Fibroblast of gingiva (primary cell): ENCODE measurements at places on chromosomes 12 and 14.
A peak's percentile ranks its signal among the peaks of the same experiment; 100 is the strongest.

DNA sequence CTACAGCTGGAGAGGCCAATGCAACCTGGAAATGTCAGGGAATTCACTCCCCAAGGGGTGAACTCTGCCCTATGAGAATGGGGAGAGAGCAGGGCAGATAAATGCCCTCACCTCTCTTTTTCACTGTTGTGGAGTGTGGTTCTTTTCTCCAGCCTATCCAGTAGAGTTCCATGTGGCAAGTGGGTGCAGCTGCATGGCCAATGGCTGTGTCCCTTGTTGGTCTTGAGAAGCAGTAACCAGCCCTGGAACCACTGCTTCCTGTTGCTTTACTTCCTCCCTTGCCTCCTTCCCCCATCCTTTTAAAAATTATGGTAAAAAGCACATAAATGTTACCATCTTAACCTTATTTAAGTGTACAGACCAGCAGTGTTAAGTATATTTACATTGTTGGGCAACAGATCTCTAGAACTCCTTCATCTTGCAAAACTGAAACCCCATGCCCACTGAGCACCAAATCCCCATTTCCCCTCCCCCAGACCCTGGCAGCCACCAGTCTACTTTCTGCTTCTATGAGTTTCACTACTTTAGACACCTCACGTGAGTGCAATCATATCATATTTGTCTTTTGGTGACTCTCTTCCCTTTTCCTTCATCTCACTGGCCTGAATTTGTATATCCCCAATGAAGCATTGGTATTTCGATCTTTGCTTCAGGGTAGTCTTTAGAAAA, 77.0 kb upstream of the GRIP1 start:
- no peak for DNase-seq

GRCh38 chr12:100187068-100187467, 13.5 kb upstream of the ACTR6 start:
- no peak for DNase-seq

GRCh38 chr14:60720962-60721325, 3.2 kb downstream of the SIX4 start:
- DNase-seq: no peak

DNA sequence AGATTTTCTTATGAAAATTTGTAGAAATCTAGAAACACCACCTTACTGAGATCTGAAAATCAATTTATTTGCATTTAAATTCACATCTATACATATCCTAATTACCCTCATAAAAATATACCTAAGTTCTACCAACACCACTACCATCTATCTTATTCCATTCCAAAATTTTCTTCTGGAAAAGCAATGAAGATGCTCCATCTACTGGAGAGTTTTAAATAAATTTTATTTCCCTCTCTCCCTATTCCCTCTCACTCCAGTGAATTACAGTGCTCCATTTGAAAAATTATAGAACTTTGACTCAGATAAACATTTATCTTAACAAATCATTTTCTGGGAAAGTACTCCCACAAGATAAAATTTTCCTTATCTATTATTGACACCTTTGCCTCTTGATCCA, 2.3 kb upstream of the C14orf39 start:
- no peak for DNase-seq

DNA sequence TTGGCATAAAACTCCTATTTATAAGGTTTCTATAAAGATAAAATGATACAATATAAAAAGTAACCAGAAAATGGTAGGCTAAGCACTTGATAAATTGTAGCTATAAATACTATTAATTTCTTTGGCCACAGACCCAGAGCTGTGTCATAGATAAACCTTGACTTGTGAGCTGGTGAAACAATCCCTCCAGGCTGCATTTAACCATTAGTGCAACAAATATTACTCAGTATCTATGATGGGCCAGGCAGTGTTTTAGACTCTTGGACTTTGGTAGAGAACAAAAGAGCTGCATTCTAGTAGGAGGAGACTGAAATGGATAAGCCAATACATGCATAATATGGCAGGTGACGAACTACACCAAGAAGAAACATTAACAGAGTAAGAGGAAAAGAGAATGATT, 178.1 kb downstream of the BTG1 start:
- no peak for DNase-seq

DNA sequence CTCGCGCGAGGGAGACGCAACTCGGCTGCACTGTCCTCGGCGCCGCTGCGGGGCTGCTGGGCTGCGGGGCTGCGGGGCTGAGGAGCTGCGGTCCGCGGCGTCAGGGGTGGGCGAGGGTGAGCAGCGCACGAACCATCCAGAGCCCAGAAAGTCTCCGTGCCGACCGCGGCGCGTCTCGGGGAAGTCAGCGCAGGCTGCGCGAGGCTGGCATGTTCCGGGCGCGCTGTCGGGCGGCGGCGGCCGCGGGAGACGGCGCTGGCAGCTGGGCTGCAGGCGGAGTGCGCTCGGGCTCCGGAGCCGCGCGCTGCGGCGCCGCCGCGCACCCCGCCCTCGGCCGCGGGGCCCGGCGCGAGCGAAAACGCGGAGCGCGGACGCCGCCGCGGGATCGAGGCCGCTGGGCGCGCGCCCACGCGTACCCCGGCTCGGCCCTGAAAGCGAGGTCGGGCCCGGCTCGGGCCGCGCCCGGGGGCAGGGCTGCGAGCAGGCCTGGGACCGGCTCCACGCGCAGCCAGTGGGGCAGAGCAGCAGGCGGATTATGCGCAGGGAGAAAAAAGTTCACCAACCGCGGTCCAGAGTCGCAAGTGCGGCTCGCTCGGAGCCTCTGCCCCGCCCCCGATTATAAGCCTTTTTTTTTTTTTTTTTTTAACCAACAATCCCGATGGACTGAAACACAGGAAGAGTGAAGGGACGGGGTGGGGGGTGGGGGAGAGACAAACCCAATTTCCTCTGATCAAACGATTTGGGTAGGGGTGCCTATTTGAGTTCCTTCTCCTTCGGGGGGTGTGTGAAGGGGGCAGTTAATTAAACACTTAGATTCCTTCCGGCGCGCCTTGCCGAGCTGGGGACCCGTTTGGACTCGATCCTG, at the start of gene PRICKLE1:
Gene PRICKLE1, minus strand, starts transcription at position 282 of the 865 bp plus-strand sequence. CDS start 117,230 bp downstream, outside the sequence.
- peak; percentile 55 for DNase-seq

GRCh38 chr12:49524660-49525324, 14.0 kb upstream of the KCNH3 start:
- DNase-seq: peak; percentile 18

DNA sequence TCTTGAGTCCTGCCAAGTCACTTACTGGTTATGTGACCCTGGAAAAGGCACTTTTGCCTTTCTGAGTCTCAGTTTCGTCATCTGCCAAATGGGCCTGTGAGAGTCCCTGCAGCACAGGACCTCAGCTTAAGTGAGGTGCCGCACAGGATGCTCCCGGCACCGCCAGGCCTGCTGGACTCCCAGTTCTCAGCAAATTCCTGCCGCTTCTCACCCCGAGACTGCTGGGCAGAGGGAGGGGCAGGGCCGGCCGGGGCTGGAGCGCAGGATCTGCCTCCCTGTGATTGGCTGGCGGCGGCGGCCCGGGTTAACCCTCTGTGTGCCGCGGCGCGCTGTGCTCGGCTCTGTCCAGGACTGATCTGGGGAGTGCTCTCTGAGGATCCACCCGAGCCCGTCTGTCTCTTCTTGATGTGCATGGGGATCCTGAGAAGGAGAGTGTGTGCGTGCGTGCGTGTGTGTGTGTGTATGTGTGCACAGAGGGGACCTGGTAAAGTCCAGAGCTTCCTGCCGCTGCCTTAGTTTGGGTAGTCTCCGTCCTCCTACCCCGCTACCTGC, 8.6 kb downstream of the SETD1B start:
- peak; percentile 83 for DNase-seq

- DNase-seq: no peak
These were observed 144.5 kb upstream of the PLEKHG7 start for GRCh38 chr12:92558215-92558773.

DNA sequence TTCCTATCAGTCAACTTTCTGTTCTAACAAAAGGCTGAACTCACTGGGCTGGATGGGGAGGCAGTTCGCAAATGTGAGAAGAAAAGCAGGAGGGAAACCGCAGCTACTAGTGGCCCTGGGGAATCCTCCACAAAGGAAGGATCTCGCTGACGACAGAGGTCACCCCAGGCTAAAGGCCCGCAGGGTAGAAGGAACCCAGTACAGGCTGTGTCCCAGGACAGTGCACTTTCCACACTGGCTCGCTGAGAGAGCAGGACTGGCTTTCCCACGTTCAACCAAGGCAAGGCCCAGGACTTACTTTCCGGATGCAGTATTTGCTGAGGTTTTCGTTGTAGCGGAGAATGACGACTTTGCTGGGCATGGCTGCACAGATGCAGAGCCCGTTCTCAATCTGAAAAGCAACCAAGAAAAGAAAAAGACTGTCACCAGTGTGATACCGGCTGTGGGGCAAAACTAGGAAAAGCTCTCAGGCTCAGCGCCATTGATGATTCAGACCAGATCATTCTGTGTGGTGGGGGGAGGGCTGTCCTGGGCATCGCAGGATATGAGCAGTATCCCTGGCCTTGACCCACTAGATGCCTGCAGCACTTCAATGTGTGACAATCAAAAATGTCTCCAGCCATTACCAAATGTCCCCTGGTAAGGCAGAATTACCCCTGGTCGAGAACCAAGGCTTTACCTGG, 36.3 kb downstream of the PRKAB1 start:
- peak; percentile 68 for DNase-seq

- peak; percentile 56 for DNase-seq
These were observed 80.6 kb downstream of the APAF1 start for GRCh38 chr12:98725476-98726247.

GRCh38 chr12:10151621-10152020, 20.3 kb downstream of the OLR1 start:
- DNase-seq: no peak

- DNase-seq: no peak
These were observed 56.5 kb upstream of the JDP2 start for GRCh38 chr14:75371297-75371696.

- DNase-seq: peak; percentile 99
These were observed at the start of gene RNF31 for GRCh38 chr14:24146978-24147760. RNF31 (plus strand) TSS chr14:24147498; CDS start chr14:24147699, 201 bp downstream.

GRCh38 chr12:113609692-113610469, 138.2 kb upstream of the LHX5 start:
- no peak for DNase-seq

DNA sequence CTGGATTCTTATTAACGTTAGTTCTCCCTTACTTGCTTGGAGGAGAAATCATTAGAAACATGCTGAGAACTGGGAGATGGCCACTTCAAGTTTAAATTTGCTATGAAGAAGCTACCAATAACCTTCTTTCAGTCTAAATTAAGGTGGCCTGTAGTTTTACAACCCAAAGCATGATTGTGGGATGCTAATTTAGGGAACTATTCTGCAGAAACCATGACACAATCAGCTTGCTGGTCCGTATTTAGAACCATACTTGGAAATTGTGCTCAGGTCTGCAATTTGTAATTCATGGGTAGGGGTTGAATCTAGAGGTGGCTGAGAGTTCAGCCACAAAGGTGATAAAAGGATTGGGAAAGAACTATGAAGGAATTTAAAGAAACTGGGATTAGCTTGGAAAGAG, 405.7 kb downstream of the RAD51B start:
- DNase-seq: no peak

GRCh38 chr14:100622708-100623485, 35.7 kb upstream of the BEGAIN start:
- no peak for DNase-seq

DNA sequence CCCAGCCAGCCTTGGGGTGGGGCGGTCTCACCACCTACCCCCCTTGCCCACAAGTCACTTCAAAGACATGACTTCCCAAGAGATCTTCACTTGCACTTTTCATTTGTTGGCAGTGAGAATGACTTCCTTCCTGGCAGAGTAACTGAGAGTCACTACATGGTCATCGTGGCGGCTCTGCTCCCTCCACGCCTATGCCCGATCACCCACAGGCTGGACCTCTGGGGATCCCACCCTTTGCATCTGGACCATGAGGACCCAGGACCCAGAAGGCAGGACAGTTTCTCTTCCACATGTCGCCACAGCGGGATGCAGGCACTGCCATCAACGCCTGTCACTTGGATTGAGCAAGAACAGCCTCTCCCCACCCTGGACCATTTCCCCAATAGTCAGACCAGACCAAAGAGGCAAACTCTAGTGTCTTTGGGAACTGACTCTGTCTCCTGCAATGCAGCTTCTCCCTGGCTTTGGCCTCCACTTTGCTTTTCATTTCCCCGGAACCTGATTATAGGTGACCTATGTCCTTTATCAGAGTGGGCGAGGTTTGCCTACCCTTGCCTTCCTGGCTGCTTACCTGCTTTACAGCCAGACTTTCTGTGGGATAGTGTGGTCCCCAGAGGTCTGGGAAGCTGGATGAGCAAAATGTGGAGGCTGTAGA, 3.6 kb downstream of the VDR start:
- no peak for DNase-seq

- no peak for DNase-seq
These were observed 17.8 kb downstream of the PLCZ1 start for GRCh38 chr12:18719922-18720510.

GRCh38 chr14:62914025-62914424, 131.2 kb downstream of the KCNH5 start:
- no peak for DNase-seq

DNA sequence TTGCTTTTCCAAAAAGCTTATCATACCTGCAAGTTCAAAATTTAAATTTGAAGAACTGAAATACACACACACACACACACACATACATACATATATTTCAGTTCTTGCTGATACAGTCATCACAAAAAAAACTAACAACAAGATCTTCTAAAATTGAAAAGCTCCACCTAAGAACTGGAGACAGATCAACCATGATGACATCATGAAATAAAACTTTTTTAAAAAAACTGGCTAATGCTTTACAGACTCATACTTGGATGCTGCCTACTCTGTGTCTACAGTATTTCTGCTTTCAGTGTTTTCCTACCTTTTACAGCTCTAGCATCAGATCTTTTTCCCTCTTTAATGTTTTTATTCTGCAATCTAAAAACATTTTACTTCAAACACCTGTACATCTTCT, 261.4 kb downstream of the DIO2 start:
- no peak for DNase-seq

GRCh38 chr12:92493816-92494215, 209.0 kb upstream of the PLEKHG7 start:
- no peak for DNase-seq

- DNase-seq: no peak
These were observed 229.2 kb downstream of the SPTSSA start for GRCh38 chr14:34232790-34233189.

- peak; percentile 32 for DNase-seq
These were observed 8.0 kb upstream of the NT5DC3 start for GRCh38 chr12:103848917-103849491.

- DNase-seq: no peak
These were observed 24.8 kb upstream of the PCED1B start for GRCh38 chr12:47054659-47055058.

GRCh38 chr12:67152451-67152850, 116.7 kb upstream of the CAND1 start:
- DNase-seq: no peak

DNA sequence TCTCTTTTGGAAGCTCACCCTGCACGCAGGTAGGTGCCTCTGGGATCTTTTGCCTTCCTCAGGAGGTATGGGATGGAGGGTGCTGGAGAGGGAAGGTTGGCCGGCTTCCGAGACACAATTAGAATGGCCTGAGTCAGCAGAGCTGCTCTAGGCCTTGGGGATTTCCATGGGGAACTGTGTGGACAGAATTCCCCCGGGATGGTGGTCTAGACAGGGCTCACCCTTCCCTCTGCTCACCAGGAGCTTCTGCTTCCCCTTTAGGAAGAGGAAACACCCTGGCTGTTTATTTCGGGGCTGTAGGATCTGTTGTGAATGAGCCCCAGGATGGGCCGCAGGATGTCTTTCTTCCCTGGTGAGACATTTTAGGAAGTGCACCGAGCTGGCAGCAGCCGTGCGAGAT, 43.7 kb upstream of the TMED10 start:
- DNase-seq: no peak
